ENCODE measurements at places on chromosomes 13 and 19.

- no peak for DNase-seq
These were observed 185.7 kb downstream of the KLF5 start for GRCh38 chr13:73244467-73244866.

GRCh38 chr19:1837625-1838105 is 10.6 kb downstream of the REXO1 start:
- no peak for DNase-seq

DNA sequence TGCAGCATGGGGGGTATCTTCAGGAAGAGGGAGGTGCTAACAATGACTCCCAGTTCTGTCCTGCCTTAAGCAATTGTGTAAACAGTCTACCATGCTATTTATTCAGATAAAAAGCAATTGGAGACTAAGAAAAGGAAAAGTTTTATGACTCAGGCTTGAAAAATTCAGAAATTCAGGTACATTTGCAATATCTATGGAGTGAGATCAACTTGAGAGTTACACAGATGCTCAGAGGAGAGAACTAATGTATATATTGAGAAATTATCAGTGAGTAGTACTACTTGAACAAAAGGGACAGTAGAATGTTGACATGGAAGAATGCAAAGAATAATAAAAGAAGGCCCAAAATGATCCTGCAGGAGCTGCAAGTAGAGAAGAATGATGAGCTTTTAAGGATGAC is 277.6 kb upstream of the DACH1 start:
- no peak for DNase-seq

- DNase-seq, result no peak
These were observed 61.4 kb upstream of the ZNF835 start for GRCh38 chr19:56732976-56733375.

DNA sequence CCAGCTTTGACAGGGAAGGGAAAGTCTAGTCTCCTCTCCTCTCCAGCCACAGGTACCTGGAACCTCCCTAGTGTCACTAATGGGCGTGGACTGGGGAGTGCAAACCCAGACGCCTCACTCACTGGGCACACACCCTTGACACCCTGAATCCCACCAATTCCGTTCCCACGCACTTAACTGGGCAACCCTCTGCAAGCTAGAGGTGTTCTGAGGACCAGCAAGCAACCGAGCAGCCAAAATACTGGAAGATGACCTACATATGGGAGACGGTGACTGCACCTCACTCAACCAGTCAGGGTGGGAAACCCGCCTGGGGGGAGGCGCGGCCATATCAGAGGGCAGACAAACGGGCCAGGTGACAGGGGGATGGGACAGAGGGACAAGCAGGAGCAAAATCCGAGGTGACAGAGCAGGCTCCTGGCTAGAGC is 991 bp downstream of the ABHD17A start:
- DNase-seq, result no peak

DNA sequence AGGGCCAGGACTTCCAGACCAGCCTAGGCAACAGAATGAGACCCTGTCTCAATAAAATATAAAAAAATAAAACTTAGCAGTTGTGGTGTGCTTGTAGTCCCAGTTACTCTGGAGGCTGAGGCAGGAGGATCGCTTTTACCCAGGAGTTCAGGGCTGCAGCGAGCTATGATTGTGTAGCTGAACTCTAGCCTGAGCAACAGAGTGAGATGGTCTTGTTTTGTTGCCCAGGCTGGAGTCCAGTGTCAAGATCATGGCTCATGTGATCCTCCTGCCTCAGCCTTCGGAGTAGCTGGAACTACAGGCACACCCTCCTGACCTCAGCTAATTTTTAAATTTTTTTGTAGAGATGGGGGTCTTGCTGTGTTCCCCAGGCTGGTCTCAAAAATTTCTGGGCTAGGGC is 4.3 kb upstream of the JUNB start:
- no peak for DNase-seq

DNA sequence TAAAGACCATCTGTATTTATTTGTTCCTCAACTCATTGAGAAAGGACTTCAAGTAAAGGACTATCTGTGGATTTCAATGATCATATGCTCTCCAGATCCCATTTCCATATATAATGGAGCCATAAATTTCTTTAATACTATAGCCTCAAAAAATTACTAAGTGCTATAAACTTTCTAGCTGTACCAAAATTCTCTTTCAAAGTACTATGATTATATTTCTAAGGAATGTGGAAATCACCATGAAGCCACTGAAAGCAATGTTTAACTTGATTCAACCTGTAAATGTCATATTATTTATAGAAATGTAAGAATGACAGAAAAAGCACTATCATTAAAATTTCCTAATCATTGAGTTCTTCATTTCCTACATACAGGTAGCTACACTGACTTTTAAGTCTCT is 20.7 kb downstream of the TBC1D4 start:
- DNase-seq, result no peak

- DNase-seq, result no peak
These were observed 367.9 kb downstream of the LIG4 start for GRCh38 chr13:107847406-107847805.

- no peak for DNase-seq
These were observed 26.7 kb upstream of the TMEM255B start for GRCh38 chr13:113732176-113732960.

GRCh38 chr19:38003438-38004185 is 96.6 kb downstream of the SIPA1L3 start:
- DNase-seq, result peak; percentile 97

Data from NCI-H446 (cell line).